Umbilical cord (tissue), 2 donors: ENCODE measurements at places on chromosomes 1 and 21. TPM values are rescaled to one million over a fixed set of nuclear protein-coding genes. Genes with fewer than 3 reads are reported as not detected.

GRCh38 chr1:31567956-31568570 is 8.3 kb upstream of the TINAGL1 start:
- DNase-seq, result no peak

DNA sequence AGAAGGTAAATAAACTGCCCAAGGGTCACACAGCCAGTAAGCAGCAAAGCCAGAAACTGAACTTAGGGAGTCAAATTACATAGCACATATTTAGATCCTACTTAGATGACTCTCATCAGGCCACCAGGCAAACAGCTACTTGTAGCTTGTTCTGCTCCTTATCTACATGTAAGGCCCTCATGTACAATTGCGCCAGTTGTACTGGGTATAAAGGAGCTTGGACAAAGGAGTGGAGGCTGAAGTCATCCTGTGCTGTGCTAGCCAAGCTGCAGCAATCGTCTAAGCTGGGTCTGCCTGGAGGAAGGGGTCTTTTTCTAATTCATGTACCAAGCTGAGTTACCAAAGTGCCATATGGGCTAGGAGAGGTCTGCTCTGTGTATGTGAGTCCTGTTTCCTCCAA is 12.8 kb downstream of the ETNK2 start:
- DNase-seq, result no peak

Gene RXFP4
- 6.3 TPM for total RNA-seq

DNA sequence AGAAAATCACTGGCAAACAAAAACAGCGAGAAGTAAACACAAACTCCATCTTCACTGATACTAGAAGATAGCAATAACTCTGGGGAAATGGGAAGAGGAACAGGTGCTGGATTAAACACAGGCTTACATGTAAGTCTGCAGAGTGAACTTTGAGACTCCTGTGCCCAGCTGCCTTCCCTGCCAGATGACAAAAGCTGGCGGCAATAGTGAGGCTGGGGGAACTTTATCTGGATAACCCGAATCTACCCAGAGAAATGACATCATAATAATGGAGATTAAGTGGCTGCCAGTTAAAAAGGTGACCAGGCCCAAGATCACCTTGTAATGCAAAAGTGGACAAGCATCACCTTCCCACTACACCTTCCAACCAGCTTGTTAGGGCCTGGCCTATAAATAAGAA is 184.5 kb downstream of the CHRM3 start:
- DNase-seq, result no peak

GRCh38 chr1:9424261-9424660 is 115.0 kb upstream of the SLC25A33 start:
- DNase-seq, result no peak

DNA sequence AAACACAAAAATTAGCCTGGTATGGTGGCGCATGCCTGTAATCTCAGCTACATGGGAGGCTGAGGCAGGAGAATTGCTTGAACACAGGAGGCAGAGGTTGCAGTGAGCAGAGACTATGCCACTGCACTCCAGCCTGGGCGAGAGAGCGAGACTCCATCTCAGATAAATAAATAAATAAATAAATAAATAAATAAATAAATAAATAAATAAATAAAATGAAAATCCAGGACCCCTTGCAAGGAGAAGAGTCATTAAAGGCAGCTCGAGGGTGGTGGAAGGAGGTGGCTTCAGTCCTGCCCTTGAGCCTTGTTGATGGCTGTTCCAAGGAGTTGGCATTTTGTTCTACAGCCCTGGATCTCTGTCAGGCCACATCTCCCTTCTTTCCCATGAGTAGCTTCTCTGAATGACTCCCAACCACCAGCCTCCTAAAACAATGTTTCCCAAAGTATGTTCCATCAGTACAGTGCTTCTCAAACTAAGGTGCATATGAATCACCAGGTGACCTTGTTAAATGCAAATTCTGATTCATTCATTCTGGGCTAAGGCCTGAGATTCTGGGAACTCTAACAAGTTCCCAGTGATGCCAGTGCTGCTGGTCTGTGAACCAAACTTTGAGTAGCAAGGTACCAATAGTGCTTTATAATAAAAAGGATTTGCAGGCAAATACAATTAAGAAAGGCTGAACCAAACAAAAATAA is 99.0 kb downstream of the KCNN3 start:
- no peak for DNase-seq

DNA sequence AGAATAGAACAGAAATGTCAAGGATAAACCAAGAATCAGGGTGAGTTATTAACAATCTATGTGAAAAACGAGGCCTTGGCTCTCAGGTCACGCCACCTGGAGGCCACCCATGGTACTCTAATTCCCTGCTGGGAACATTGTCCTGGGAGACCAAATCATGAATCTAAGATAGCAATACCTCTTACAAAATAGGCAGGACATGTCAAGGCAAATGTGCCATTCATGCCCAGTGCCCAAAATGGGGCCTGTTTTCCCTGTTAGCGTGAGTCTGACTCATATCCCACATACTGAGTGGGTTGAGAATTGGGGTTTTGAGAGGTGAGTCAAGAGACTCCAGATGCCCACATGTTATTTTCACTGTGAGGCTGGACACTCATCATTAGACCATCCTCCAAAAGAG is 380.8 kb downstream of the HHIPL2 start:
- no peak for DNase-seq

Gene KMO
- total RNA-seq, result 4.6 TPM

Gene FAM20B
- total RNA-seq, result 31.1 TPM

- peak; percentile 32 for DNase-seq
Observed at GRCh38 chr1:222970040-222970439, 155.2 kb downstream of the DISP1 start.

Gene ITLN2
- total RNA-seq, result not detected

Gene GBP6
- 0.48 TPM for total RNA-seq

GRCh38 chr21:42632771-42633690 is 20.4 kb upstream of the PDE9A start:
- DNase-seq, result no peak

GRCh38 chr1:191852907-191853306 is 305.4 kb upstream of the RGS18 start:
- DNase-seq, result no peak

Gene TNFRSF1B
- total RNA-seq, result 14.0 TPM
